ENCODE measurements at places on chromosomes 3 and 15.

GRCh38 chr3:47000198-47000815 is 20.8 kb downstream of the NBEAL2 start:
- no peak for DNase-seq

DNA sequence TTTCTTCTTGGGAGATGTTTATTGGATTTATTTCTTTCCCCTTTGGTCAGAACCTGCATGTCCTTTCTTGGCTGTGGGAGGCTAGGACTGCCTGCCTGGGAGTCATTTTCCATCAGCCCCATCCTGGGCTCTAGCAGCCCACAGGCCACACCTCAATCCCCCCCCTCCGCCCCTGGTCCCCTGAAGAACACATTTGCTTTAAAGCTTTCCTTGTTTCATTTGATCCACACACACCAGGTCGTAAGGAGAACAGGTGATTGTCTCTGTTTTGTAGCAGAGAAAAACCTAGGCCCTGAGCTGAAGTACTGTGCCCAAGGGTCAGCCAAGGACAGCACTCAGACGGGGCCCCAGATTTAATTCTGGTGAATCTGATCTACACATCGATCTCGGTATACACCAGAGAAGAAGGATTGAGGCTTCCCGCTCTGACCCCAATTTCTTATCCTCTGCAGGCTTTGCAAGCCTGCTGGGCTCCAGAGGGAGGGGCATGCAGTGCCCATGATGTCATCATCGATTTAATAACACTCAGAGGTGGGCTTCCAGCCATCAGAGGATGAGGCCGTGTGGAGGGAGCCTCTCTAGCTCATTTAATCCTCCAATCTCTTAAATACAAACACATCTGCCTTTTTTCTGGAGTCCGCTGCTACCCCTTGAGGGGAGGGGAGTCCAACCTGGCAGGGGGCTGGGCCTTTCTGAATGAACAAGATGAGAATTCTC is 1.7 kb upstream of the CLN6 start:
- DNase-seq = no peak

GRCh38 chr3:16478516-16478915 is 35.0 kb downstream of the RFTN1 start:
- no peak for DNase-seq

DNA sequence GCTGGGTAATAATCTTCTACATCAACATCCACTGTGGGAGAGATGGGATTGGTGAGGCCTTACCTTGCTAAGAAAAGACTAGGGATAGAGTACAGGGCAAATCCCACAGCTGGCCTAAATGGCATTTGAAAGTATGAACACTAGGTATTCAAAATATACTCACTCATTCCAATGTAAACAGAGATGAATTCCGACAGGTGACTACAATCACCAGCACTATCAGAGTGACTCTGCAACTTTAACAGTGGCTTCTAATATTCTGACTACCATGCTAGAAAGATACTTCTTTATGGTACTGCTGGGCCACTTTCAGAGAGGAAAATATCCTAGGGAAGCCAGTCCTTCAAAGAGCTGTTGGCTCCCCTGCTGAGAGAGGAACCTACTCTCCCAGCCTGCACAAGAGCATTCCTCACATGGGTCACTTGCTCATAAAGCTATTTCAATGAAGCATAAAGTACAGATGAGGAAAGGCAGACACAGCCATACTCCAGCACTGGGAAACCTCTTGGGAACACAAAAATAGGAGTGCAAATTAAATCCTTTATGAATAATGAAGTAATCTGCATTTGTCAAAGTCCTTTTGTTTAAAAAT is 21.5 kb upstream of the MAN2C1 start:
- DNase-seq = no peak

DNA sequence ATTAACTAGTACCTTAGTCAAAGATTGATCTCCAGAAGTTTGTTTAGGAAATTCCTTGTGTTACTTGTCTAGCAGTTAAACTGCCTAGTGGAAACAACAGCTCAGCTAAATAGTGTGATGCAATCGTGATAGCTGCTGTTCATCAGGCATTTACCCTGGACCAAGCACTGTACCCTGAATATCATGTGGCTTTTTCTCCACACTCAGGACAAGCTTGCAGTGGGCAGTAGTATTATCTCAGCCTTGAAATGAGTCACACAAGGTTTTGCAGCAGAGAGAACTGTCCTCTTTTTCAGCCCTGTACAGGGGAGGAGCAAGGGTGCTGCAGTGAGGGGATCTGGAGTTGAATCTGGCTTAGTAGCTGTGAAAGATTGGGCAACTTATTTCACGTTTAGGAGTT is 208.4 kb downstream of the TP63 start:
- DNase-seq = no peak

DNA sequence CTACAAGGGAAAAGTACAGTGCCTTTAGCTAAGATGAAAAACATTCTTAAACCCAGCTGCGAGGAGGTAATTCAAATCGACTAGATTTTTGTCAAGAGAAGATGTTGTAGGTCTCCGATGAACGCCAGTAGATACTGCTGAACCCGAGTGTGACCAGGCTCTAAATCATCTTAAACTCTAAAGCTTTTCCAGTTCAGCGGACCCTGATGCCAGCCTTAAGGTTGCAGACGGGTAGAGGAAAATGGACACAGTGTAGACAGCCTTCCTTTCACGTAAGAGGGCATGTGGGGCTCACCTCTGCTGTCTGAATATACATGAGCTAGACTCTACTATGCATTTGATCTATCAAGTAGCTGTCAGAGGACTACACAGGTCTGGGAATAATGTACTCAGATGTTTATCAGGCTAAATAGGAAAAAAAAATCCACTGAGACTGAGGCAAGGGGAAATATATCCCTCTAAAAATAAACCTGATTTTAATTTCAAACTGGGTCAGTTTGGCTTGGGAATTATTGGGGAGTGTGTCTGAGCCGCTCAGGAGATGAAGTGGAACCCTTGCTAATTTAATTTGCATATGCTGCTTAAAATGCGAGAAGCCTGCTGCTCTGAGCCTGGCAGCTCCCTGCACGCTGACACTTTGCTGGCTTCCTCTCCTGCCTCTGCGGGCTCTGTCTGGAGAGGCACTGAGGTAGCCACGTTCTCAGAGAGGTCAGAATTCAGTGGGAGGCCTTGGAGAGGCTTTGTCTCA is 151.9 kb downstream of the CADPS start:
- DNase-seq = no peak

- DNase-seq = no peak
These were observed 1187.6 kb downstream of the SI start for GRCh38 chr3:163890661-163891060.
